ENCODE measurements at places on chromosomes 1 and 21.

- no peak for DNase-seq
Observed at GRCh38 chr1:231374394-231374793, 36.3 kb downstream of the SPRTN start.

DNA sequence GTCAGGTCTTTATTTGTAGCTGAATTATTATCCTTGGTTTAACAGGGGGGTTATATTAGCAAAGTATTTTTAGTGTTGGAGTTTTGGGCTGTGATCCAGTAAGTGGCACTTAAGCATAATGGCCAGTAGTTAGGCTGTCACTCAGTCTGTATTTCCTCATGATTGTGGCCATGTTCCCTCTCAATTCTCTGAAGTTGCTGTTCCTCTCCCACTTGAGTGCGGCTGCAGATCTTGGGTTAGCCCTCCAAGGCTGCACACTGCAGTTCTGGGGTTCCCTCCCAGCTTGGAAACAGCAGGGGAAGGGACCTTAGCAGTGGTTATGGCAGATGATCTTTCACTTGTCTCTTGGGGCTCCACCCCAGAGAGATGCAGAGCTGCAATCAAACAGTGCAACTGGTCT lies 23.2 kb upstream of the DENND1B start:
- no peak for DNase-seq

- no peak for DNase-seq
Observed at GRCh38 chr1:24992761-24993211, 62.7 kb upstream of the RUNX3 start.

- DNase-seq = no peak
Observed at GRCh38 chr1:46465981-46466476, 23.6 kb upstream of the DMBX1 start.

- DNase-seq = no peak
Observed at GRCh38 chr1:211381481-211382181, 55.0 kb downstream of the TRAF5 start.

- no peak for DNase-seq
Observed at GRCh38 chr1:62781841-62782543, 1.9 kb upstream of the ATG4C start.

DNA sequence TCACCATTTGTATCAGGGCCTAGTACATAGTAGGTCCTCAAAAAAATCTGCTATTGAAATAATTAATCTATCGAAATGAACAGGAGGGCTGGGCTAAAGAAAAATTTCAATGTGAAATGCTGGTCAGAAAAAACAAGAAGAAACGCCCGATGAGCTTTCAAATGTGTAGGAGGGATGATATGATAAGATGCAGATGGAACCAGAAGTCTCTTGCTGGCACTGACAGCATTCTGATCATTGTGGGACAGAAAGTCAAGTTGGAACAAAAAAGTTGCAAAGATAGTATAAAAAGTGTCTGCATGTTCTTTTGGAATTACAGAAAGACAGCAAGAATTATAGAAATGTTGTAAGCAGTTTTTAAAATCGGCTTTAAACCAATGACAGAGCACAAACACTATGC lies 11.1 kb downstream of the G0S2 start:
- DNase-seq = no peak

GRCh38 chr1:219446288-219446687 lies 166.6 kb downstream of the ZC3H11B start:
- DNase-seq = no peak

DNA sequence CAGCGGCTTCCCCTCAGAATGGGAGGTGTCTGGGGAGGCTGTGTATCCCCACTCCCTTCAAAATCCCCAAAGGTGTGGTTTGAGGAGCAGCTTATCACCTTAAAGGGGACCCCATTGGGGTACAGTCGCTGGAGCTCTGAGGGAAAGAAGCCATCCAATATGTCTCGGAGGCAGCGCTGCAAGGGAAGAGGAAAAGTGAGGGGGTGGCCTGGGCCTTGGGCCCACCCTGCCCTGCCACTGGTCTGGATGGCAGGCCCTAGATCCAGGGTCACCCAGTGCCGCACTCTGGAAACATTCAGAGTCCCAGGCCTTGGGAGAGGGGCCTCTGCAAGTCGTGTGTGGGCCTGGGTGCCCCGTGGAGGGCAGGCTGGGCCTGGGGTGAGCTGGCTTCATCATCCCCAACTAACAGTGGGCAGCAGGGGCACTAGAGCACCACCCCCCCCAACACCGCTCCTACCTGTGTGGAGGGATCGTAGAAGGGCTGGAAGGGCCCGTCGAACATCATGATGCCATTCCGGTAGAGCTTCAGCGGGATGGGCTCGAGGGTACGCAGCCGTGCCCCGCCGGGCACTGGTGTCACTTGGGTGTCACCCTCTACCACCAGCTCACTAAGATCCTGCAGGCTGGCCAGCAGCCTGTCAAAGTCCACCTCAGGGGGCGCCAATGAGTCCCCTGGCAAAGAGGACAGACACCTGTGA lies 5.6 kb downstream of the SH3BGRL3 start:
- no peak for DNase-seq

DNA sequence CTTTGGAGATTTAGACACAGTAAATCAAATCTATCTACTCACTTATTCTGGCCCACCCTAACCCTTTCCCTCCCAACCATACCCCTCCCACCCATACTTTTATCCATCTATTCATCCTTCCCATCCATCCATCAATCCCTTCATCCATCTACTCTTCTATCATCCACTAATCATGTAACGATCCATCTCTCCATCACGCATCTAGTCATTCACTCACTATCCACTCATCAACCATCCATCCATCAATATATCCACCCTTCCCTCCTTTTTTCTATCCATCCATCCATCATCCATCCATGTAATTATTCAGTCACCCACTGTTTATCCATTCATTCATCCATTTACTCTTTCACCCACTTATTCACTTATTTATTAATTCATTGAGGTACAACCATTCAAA lies 74.0 kb downstream of the FOXD2 start:
- no peak for DNase-seq

GRCh38 chr1:46400421-46400820 lies 6.3 kb downstream of the FAAH start:
- DNase-seq = no peak

DNA sequence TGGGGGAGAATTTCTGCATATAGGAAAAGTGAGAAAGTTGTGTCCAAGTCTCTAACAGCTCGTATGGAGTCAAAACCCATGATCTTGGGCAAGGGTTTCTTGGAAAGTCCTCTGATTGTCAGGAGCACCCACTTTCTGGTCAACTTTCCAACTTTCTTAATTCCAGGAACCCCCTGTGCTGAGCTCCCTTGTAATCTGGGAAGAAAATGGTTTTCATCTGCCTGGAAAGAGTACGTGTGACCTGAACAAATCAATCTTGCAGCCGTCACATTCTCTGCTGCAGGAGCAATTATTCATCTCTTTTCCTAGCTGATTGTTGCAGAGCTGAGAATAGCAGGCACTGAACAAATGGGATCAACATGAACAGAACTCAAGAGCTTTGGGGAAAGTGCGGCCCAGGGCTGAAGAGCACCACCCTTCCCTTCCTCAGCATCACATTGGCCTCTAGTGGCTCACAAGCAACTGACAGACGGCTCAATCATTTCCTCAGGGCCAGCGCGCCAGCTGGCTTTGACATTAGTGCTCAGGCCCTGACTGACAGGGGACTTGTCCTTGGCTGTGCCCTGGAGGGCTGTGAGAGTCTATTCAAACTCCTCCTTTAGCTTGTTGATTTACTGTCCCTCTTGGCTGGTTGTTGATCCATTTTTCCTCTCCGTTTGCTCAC lies 295.2 kb downstream of the HLX start:
- DNase-seq = no peak

DNA sequence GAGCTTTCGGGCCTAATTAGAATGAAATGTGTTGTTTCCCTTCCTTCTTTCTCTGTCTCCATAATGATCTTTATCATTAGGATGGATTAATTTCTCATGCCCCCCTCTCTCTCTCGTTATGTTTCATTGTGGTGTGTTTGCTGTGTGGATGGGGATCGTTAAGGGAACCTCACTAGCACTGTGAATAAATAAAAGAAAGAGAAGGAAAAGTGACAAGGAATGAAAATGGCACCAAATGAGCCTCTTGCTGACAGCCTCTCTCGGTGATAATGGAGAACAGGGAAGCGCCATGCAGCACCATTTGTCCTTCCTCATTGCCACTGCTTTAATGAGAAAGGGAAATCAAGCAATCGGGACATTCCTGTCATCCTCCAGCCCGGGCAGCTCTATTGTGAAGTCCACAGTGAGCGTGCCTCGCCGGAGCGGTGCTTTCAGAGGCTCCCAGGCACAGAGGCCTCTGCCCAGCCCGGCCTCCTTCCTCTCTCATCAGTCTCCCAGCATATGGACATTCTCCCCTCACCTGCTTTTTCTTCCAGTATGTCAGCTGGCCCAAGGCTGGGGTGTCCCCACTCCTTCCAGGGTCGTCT lies 265.7 kb upstream of the TMEM51 start:
- DNase-seq = no peak

DNA sequence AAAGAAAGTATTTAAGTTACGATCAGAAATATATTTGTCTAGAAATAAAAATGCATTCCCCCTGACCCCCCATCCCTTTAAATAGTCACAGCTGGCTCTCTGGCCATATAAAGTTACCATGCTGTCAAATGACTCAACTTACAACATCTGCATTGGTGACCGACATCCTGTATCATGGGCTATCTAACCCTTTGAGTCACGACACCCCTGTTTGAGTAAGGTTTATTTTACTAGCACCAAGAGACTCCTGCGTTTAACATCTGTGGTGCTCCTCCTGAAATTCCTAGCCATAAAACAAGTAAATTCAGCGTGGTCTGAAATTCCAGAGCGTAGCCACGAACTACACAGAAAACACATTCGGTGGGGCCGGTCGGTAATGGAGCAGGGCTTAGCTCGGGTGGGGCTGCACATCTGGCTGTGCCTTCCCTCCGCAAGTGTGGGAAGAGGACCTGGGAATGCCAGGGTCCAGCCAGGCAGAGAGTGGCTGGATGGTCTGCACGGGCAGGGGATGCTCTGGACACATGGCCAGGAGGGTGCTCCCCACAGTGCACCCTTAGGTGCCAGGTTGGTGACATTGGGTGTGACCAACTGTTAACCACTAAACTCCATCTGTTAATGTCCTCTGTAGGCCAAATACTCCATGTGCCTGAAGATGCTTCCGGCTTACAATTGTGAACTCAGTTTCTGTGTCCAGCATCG lies 53.0 kb upstream of the CLDN14 start:
- no peak for DNase-seq

- DNase-seq = no peak
Observed at GRCh38 chr1:212514782-212515181, 82.1 kb downstream of the NENF start.

GRCh38 chr1:6686294-6686693 lies 15.3 kb downstream of the DNAJC11 start:
- DNase-seq = no peak

GRCh38 chr1:207430602-207431001 lies 23.5 kb upstream of the CR2 start:
- no peak for DNase-seq

GRCh38 chr1:28122183-28122582 lies 33.8 kb upstream of the EYA3 start:
- no peak for DNase-seq

DNA sequence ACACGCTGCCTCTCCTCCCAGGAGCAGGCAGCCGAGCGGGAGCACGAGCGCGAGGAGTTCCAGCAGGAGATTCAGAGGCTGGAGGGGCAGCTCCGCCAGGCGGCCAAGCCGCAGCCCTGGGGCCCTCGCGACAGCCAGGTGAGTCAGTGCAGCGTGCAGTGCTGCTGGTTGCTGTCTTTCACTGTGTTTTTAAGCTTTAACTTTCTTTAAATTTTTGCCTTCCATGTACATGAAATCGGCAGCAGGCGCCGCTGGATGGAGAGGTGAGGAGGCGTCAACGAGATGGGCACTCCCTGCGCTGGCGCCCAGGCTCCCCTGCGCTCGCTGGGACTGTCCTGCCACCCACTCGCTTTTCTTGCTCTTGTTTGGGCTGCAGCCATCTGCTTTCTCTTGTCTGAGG lies 60.7 kb upstream of the DIP2A start:
- no peak for DNase-seq

DNA sequence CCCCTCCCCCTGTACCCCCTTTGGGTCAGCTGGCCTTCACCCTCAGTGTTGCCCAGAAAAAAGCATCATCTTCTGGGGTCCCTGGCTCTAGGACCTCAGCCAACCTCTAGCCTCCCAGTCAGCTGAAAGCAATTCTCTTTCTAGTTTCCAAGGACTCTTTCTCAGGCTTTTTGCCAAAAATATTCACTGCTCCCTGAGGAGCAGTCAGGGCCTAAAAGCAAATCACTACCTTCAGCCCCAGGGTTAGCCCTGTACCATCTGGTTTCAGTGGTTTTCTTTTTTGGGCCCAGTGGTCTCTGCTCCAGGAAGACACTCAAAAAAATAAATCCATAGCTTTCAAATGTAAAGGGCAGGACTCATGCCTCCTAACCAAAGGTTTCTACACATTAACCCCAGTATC lies 3.1 kb upstream of the LMOD1 start:
- no peak for DNase-seq

DNA sequence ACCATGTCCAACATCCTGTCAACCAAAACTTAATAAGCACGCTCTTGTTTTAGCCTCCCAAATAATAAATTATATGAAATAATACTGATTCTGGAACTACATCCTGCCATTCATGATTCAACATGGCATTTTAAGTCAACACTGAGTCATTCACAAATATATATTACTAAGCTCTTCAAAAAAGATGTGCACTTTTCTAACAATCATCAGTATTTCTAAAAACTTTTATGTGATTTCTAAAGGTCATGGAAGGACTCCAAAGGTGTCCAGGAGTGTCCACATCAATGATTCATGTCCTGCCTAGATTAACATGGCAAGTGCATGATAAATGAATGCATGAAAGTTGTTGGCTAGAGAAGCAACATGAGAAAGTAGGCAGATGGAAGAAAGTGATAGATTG lies 51.6 kb downstream of the NEGR1 start:
- DNase-seq = no peak
